NCI-H1417 (cell line): ENCODE measurements at places on chromosomes 4 and X.

GRCh38 chrX:129798888-129799287 is 19.1 kb downstream of the SASH3 start:
- no peak for DNase-seq

GRCh38 chr4:107363125-107363524 is 327.0 kb upstream of the DKK2 start:
- DNase-seq = no peak

DNA sequence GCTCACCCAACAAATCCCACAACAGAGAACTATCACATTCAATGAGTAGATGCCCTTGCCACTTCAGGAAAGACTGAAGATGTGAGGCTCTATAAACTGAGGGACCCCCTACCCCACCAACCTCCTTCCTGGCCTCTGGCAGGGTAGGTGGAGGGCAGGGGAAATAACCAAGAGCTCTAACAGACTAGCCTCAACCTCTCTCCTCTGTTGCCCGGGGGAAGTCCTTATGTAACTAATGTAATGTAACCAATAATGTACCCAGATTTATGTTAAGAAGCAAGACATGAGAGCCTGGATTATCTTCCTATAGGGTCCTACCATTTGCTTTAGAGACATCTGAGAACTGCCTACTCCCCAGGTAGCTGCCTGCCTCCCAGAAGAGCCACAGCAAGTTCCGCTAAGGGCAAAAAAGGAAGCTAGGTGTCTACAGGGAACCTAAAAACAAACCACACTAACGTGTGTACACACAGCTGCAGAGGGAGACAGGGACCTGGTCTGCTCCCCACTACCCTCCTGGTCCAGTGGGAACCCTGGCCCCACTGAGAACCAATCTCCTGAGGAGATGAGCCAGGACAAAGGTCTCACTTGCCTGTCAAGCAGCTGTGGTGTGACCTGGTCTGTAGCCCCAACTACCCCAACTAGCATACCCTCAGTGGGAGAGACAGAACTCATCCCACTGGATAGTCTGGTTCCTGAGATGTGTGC is 17.7 kb downstream of the OTUD5 start:
- DNase-seq = no peak

DNA sequence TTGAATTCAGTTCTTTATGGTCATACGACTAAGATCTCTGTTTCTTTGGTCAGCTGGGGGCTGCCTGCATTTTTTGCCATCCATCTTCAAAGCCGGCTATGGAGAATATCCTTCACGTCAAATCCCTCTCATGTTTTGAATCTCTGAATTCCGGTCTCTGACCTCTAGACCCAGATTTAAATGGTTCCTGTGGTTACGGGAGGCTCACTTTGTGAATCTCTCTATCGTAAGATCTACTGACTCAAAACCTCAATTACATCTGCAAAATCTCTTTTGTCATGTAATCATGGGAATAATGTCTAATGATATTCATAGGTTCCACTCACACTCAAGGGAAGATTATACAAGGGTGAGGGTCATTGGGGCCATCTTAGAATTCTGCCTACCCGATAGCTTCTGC is 5.7 kb upstream of the MPC1L start:
- DNase-seq = no peak

DNA sequence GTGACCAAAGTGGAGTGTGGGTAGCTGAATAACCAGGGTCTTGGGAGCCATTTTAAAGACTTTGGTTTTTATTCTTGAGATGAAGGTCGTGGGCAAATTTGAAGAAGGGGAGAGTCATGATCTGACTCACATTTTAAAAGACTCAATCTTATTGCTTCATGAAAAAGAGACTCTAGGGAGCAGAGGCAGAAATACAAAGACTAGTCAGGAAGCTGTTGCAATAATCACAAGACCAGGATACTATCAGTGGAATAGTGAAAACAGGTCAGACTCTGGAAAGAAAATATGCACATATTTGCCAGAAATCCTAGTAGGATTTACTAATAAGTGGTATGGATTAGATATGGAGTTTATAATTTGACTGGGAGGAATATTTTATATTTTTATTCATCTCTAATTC is 448.4 kb downstream of the RAPGEF2 start:
- no peak for DNase-seq

DNA sequence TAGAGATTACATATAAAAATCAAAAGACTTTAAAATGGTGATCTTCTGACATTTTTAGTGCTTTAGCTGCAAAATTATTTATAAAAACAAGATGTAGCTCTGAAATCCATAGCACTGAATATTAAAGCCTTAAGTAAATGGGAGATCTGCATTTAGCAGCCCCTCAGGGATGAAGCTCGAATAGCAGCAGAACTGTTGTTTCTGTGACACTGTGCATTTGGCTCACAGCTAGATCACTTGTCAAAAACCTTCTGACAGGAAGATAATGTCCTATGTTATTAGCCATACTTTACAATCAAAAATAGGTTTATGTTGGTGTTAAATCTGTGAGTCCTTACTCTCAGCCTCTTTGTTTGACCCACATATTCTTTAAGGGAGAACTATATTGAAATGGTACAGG is 14.1 kb upstream of the PYURF start:
- DNase-seq = no peak

DNA sequence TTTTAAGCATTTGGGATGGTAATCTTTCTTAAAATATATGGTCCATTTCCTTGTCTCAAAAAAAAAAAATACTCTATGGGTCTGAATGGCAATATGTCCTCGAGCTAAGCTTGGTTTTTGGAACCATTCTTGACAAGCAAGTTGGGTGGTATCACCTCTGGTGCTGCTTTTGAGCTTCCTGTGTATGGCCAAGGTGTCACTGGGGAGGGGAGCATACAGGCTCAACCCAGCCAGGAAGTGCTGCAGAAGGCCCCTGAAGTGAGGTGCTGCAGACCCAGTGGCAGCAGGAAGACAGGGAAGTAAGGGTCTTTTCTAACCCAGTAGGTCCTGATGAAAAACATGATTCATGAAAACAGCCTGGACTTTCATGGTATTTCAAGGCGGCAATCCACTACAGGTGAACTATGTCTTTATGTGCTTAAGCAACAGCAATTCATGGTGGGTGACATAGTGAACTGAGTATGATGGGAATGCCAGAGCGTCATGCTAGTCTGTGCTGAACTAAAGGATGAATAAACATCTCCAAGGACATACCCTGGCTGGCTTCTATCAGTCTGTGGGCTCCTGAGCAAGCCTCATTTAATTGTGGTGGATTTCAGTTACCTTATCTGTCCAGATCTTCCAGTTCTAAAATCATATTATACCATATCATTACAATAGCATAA is 15.1 kb downstream of the TRAPPC2 start:
- no peak for DNase-seq

- peak; percentile 8 for DNase-seq
Measured at GRCh38 chrX:118373538-118373937, 27.6 kb downstream of the WDR44 start.

- DNase-seq = no peak
Measured at GRCh38 chr4:5924461-5925125, 31.7 kb upstream of the CRMP1 start.

DNA sequence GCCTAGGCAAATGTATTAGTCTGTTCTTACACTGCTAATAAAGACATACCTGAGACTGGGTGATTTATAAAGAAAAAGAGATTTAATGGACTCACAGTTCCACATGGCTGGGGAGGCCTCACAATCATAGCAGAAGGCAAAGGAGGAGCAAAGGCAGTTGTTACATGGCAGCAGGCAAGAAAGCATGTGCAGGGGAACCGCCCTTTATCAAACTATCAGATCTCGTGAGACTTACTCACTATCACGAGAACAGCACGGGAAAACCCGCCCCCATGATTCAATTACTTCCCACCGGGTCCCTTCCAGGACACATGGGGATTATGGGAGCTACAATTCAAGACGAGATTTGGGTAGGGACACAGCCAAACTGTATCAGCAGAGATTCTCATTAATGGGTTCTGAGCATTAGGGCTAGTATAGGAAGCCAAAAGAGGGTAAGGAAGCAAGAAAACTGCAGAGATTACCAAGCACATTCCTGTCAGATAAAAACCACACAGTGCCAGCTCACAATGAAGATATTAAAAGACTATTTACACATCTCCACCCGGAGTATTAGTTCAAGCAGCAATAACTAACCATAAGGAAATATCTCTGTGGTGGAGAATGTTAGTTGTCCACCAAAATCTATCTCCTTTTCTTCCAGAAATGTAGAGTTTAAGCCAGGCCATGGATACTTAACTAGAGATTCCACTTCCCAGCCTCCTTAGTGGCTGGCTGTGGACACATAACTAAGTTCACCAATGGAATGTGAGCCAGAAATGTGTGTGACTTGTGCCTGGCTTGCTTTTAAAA is 61.2 kb upstream of the HOPX start:
- DNase-seq = no peak

DNA sequence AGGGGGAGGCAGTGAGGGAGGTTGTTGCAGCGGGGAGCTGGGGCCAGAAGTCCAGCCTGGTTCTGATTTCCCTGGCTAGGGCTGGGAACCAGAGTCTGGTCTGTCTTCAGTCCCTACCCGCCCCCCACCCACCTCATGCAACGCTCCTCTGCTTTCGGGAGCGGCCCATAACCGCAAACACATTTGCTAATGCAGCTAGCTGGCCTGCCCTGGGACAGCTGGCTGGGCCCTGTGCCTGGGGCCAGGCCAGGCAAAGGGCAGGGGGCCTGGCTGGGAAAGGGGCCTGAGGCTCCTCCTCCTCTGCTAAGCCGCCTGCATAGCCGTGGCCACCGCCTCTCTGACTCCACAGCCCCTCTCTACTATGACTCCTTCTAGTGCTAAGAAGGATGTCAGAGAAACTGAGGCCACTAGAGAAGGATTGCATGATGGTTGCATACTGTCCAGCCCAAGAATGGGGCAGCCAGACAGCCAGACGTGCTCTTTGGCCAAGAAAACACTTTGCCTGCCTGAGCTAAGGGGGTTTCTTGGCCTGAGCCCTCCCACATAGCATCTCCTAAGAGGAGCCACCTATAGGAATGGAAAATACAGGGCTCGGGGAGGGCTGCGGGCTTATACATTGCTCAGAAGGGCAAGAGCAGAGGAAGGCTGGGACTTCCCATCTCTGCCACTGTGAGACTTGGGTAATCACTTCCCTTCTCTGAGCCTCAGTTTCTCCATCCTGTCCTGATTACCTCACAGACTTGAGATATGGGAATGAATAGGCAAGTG is 76.9 kb downstream of the PJA1 start:
- no peak for DNase-seq

DNA sequence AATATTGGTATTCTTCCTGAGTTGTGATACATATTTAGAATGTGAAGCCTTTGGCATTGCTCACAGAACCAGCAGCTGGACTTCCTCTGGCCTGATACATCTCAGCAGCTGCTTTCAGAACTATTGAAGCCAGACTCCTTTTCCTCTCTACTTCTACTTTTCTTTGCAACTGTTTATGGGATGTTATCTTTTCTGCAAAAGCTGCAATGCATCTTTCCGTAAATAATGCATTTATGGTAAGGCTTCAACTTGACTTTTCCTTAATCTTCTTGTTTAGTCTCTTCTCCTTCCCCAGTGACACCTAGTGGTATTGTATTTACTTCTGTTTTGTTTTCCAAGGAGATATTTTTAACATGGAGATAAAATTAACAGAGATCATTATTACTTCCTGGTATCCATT is 1548.7 kb downstream of the PCDH7 start:
- no peak for DNase-seq

- no peak for DNase-seq
Measured at GRCh38 chr4:102828497-102828808, 1.1 kb upstream of the UBE2D3 start.

- DNase-seq = no peak
Measured at GRCh38 chrX:12002876-12003275, 135.4 kb upstream of the FRMPD4 start.

DNA sequence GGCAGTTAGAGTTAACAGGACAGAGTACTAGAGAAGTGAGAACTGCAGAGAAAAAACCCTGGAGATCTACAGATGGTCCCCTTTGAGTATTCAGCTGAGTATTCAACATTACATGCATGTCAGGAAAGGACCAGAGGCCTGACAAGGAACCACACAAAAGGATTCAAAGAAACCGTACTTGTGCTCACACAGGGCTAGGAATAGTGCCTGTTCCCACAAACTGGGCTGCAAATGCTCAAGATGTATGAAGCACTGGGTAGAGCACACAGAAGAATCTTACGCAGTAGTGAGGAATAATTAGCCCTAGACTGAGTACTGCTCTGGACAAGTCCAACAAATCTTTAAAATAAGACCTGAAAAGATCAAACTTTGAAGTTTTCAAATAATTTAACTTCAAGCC is 17.6 kb downstream of the PTPN13 start:
- no peak for DNase-seq

DNA sequence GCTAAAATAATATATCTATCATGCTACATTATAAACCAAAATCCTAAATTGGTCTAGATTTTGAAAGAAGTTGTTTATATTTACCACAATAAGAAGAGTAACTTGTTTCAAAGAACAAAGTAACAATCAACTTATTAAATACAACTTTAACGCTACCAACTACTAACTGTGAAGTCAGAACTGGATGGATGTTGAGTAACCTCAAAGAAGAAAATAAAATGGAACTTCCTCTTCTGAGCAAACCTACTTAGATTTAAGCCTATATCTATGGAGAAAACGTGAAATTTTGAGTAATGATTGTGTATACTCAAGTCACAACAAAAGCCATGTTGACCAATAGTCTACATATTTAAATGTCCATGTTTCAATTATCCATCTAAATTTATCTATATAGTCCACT is 25.7 kb downstream of the SH3RF1 start:
- DNase-seq = no peak
